Left ventricle myocardium inferior (tissue), 1 donor: ENCODE measurements at places on chromosomes 16 and 17. TPM values are rescaled to one million over a fixed set of nuclear protein-coding genes. Genes with fewer than 3 reads are reported as not detected.

- H3K27ac ChIP-seq, result no peak overlapping the region
- H3K4me1 ChIP-seq, result peaks cover 59% of the 10 kb centered on the region
- no peak overlapping the region for H3K4me3 ChIP-seq
- no peak for DNase-seq
- no peaks in the 10 kb centered on the region for H3K36me3 ChIP-seq
Observed at GRCh38 chr17:83194186-83194561, 114.8 kb downstream of the METRNL start.

GRCh38 chr16:11673091-11674000 is 5.1 kb downstream of the SNN start:
- H3K4me1 ChIP-seq, result peaks cover 98% of the 10 kb centered on the region
- peak overlapping the region; percentile 85 for H3K27ac ChIP-seq
- no peak overlapping the region for H3K4me3 ChIP-seq
- H3K27me3 ChIP-seq, result no peaks in the 10 kb centered on the region
- H3K36me3 ChIP-seq, result peaks cover 22% of the 10 kb centered on the region
- no peak for DNase-seq

DNA sequence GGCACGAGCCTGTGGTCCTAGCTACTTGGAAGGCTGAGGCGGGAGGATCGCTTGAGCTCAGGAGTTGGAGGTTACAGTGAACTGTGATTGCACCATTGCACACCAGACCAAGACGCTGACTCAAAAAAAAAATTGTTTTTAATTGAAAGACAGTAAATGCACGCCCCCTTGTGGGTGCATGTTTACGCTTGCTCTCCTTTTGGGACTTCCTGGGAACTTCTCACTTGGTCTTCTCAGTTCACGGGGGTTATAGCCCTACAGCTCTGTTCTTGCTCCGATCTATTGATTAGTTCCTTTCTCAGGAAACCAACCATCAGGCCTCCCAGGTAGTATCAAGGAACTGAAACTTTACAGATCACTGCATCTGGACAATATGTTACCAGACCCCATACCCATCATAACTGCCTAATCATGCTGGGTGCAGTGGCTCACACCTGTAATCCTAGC is 14.2 kb upstream of the RIPOR1 start:
- no peaks in the 10 kb centered on the region for H3K36me3 ChIP-seq
- peaks cover 10% of the 10 kb centered on the region for H3K4me1 ChIP-seq
- H3K27me3 ChIP-seq, result no peaks in the 10 kb centered on the region
- H3K27ac ChIP-seq, result no peak overlapping the region
- DNase-seq, result peak; percentile 78
- no peak overlapping the region for H3K4me3 ChIP-seq

DNA sequence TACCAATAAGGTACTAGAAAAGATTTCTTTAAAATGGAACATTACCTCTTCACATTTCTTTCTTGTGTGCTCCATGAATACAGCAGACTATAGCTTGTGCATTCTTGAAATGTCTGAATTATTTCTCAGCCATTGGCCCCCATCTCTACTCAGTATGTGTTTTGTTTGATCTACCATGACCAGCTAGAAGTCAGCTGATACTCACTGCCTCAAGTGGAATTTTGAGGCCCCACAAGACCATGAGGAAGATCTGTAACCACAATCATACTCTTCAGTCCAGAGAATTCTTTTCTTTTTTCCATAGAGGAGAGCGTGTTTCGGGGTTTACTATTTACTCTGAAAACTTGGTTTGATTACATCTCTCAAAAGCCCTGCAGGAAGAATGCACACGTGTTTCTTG is 319.1 kb downstream of the TOX3 start:
- H3K36me3 ChIP-seq, result no peaks in the 10 kb centered on the region
- H3K27me3 ChIP-seq, result no peaks in the 10 kb centered on the region
- no peak for DNase-seq
- H3K4me3 ChIP-seq, result no peak overlapping the region

GRCh38 chr16:89155184-89155679 is 16.3 kb upstream of the CDH15 start:
- H3K27ac ChIP-seq, result peak overlapping the region; percentile 68
- no peaks in the 10 kb centered on the region for H3K27me3 ChIP-seq
- DNase-seq, result peak; percentile 73

DNA sequence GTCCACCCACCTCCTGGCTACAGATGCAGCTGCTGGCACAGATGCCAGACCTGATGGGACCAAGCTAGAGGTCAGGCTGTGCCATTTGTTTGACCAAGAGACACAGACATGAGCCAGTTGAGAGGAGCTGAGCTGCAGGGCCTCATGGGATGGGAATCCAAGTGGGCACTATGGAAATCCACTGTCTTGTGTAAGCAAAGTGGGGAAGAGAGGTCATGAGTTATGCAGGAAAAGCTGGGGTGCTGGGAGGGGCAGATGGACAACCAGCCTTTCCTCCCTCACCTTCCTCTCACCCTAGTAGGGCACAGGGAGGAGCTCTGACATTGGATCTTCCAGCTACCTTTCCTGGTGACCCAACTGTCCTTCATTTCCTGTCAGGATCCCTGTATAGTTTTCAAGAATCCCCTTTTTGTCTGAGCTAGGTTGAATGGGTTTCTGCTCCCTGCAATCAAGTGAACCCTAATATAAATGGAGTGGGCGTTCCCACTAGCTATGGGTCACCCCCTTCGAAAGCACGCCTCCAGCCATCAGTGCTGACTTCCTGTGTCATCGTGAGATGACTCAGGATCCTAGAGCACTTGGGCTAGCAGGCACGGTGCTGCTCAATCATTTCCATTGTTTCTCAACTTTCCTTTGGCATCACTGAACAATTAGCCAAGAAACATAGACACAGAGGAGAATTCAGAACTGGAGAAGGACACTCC is 13.6 kb downstream of the ATPAF2 start:
- H3K4me1 ChIP-seq, result peaks cover 61% of the 10 kb centered on the region
- DNase-seq, result no peak
- no peak overlapping the region for H3K4me3 ChIP-seq
- H3K27ac ChIP-seq, result no peak overlapping the region
- no peaks in the 10 kb centered on the region for H3K27me3 ChIP-seq

GRCh38 chr16:84678541-84678940 is 21.3 kb upstream of the USP10 start:
- peaks cover 25% of the 10 kb centered on the region for H3K27me3 ChIP-seq
- H3K4me3 ChIP-seq, result no peak overlapping the region
- DNase-seq, result no peak
- H3K27ac ChIP-seq, result no peak overlapping the region

The CRYBA1 gene
- total RNA-seq, result not detected

The GPR139 gene
- total RNA-seq, result not detected

The MPP3 gene
- total RNA-seq, result 35.2 TPM

The CCL16 gene
- not detected for total RNA-seq

The KCNJ18 gene
- total RNA-seq, result not detected

The CA5A gene
- not detected for total RNA-seq
